A673 (cell line): ENCODE measurements at places on chromosomes 5 and 9. TPM values are rescaled to one million over a fixed set of nuclear protein-coding genes. Genes with fewer than 3 reads are reported as not detected.

- peak; percentile 94 for DNase-seq
Measured at GRCh38 chr5:160197341-160198144, 31.8 kb upstream of the FABP6 start.

PKD2L2 gene
- not detected in 2 replicates for total RNA-seq

DNA sequence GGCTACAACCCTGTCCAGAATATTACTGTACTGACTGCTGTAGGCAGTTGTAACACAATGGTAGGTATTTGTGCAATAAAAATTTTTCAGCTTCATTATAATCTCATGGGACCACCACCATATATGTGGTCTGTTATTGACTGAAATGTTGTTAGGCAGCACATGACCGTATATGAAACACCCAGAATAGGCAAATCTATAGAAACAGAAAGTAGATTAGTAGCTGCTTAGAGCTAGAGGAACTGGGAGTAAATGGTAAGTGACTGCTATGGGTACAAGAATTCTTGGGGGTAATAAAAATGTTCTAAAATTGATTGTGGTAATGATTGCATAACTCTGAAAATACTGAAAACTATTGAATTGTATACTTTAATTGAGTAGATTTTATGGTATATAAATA is 185.7 kb downstream of the ESM1 start:
- no peak for DNase-seq

TMOD1 gene
- 0.09 and 0.24 TPM in 2 replicates for total RNA-seq

CDHR2 gene
- total RNA-seq: 0.35 TPM in 1 of 2 replicates, not detected in the other

DNA sequence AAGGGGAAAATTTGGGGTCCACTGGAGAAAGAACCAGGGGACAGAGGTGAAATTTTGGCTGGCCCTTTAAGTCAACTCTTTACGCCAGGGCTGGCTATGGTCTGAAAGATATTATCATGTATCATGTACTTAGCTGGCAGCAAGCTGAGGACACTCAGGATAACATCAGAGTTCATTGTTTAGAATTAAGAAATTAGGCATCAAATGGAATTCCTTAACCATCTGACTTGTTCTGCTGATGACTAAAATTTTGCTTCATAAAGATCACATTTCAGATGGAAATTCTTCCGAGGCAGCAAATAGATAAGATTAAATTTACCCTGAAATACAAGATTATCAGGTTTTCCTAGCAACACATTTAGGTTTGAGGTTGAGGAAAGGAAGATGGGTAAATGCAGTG is 269.4 kb upstream of the KLF9 start:
- no peak for DNase-seq

- DNase-seq: no peak
Measured at GRCh38 chr9:129231022-129231739, 53.1 kb upstream of the IER5L start.

- no peak for DNase-seq
Measured at GRCh38 chr9:127049581-127049980, 72.9 kb downstream of the ANGPTL2 start.

DNA sequence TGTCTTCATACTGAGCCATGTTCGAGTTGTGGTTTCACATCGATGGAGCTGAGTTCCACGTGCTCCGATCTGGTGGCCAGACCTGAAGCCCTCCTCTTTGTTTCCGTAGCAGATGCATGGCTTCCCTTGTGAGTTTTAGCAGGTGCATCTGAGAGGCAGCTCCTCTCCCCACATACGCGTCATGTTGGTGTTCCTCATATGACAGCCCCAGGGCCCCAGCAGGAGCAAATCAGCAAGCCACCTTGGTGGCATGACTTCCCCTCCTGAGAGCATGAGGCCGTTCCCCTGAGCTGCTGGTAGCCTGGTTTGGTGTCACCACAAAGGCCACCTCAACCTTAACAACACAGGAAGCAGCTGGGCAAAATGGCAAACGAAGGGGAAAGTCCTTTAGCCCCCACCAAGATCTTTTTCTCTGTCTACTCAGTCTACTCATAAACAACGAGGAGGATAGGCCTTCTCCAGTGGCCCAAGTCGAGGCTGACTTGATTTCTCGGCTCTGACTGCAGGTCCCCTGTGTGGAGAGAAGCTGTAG is 5.9 kb downstream of the CYFIP2 start:
- DNase-seq: no peak

- DNase-seq: peak; percentile 70
Measured at GRCh38 chr5:26482810-26483375, 555.5 kb downstream of the CDH9 start.

- DNase-seq: no peak
Measured at GRCh38 chr5:179243333-179243732, 101.9 kb downstream of the ADAMTS2 start.

GRCh38 chr5:6349387-6349786 is 29.0 kb downstream of the MED10 start:
- no peak for DNase-seq

- DNase-seq: peak; percentile 36
Measured at GRCh38 chr9:101536938-101537337, 3.3 kb downstream of the RNF20 start.
